Fibroblast of the aortic adventitia (primary cell): ENCODE measurements at places on chromosomes 4 and X. TPM values are rescaled to one million over a fixed set of nuclear protein-coding genes. Genes with fewer than 3 reads are reported as not detected.

SAGE1 gene
- not detected in 2 replicates for total RNA-seq

EPGN gene
- total RNA-seq: 0.90 TPM in 1 of 2 replicates, not detected in the other

GSX2 gene
- total RNA-seq: not detected in 2 replicates

ARR3 gene
- not detected in 2 replicates for total RNA-seq

ATP8A1 gene
- total RNA-seq: 7.5 TPM in 2 replicates

IL2RG gene
- not detected in 2 replicates for total RNA-seq
